ENCODE measurements at places on chromosomes 16 and 17. TPM values are rescaled to one million over a fixed set of nuclear protein-coding genes. Genes with fewer than 3 reads are reported as not detected.

- DNase-seq, result peak; percentile 78
Observed at GRCh38 chr16:11609474-11610120, 22.9 kb upstream of the LITAF start.

GRCh38 chr17:54261465-54261864 is 438.7 kb downstream of the KIF2B start:
- DNase-seq, result no peak

- DNase-seq, result no peak
Observed at GRCh38 chr17:68246271-68247028, 1.4 kb upstream of the AMZ2 start.

Gene ASGR1
- 6.1 TPM for polyA plus RNA-seq

- DNase-seq, result no peak
Observed at GRCh38 chr16:19607616-19608280, 52.2 kb downstream of the VPS35L start.

DNA sequence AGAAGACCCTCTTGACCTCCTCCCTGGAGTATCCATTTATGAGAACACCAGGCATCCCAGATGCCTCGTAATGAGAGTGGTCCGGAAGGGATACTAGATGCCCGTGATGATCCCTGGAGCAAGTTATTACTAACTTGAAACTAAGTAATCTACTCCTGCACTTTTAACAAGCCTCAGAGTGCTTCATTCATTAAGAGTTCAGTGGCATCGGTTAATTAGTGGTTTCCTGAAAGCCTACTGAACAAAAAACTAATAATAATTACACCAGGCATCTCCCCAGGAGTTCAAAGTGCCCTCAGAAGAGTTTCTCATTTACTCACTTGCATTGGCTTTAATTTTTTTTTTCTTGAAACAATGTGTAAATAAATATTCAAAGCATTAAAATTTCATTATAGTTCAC is 22.2 kb downstream of the ZNF75A start:
- DNase-seq, result no peak

GRCh38 chr17:61247439-61247838 is 152.2 kb upstream of the TBX2 start:
- no peak for DNase-seq

DNA sequence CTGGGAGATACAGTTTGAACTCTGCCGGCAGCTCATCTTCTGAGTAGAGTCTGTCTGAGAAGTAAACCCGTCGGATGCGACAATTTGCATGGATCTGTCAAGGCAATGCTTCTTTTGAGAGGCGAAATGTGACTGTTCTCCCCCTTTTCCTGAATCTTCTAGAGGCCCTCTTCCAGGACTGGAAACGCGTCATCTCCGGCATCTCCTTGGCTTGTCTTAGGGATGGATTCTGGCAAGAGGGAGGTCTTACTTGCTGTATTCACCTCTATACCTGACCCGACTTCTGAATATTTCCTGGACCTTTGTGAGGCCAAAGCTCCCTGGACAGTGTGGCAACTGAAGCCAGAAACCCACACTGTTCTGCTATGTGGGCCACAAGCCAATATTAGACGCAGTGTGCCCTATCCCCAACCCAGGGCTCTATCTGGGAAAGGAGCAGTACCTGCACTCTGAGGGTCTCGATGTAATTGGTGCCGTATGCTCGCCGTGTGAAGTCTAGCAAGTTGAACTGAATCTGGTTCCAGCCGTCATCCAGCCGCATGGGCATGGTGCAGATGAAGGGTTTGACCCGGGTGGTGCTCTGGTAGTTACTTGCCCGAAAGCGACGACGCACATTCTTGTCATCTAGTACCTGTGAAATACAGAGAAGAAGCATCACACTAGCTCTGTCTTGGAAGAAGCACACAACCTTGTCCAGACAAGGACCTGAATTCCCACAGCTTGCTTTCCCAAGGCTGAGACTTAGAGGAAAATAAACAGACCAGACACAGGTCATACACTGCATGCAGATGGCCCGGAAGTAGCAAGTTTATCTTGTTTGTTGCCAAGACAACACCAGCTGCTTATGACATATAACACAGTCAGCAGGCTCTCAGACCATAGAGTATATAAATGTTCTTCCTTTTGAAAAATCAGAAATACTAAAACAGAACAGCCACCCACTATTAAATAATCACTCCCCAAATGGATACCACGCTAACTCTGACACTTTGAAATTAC is 14.1 kb downstream of the CFAP20 start:
- no peak for DNase-seq

- no peak for DNase-seq
Observed at GRCh38 chr17:7747635-7748071, 30.1 kb downstream of the DNAH2 start.

Gene KRTAP29-1
- not detected for polyA plus RNA-seq

DNA sequence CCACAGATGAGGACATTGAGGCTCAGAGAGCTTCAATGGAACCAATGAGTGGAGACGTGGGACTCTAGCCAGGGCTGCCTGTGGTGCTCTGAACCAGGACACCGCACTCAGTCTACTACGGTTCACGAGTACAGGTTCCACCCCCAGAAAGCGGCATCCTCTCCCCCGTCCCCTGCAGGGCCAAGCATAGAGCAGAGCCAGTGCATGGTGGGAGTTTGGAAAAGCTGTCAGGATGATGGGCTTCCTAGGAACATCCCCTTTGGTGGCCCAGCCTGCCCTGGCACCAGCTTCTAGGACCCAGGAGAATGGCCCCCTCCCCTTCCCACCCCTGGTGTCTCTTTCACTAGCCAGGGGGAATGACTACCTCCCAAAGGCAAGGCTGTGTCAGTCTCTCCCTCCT is 8.4 kb downstream of the ZNF319 start:
- DNase-seq, result no peak

Gene CDK3
- 19.0 TPM for polyA plus RNA-seq

GRCh38 chr17:10229181-10229580 is 30.8 kb upstream of the GAS7 start:
- DNase-seq, result no peak

- no peak for DNase-seq
Observed at GRCh38 chr17:76493505-76494167, 7.6 kb downstream of the RHBDF2 start.

GRCh38 chr16:4136229-4136813 is 20.1 kb upstream of the ADCY9 start:
- no peak for DNase-seq

GRCh38 chr17:70158180-70158579 is 11.2 kb upstream of the KCNJ2 start:
- no peak for DNase-seq

Gene C17orf50
- polyA plus RNA-seq, result not detected

Gene HOXB1
- polyA plus RNA-seq, result 0.38 TPM

- DNase-seq, result no peak
Observed at GRCh38 chr16:16022683-16023064, 73.3 kb downstream of the ABCC1 start.

GRCh38 chr17:34981538-34982241 is 1.4 kb downstream of the LIG3 start:
- DNase-seq, result peak; percentile 15

- DNase-seq, result no peak
Observed at GRCh38 chr17:37291351-37291750, 84.4 kb upstream of the C17orf78 start.

DNA sequence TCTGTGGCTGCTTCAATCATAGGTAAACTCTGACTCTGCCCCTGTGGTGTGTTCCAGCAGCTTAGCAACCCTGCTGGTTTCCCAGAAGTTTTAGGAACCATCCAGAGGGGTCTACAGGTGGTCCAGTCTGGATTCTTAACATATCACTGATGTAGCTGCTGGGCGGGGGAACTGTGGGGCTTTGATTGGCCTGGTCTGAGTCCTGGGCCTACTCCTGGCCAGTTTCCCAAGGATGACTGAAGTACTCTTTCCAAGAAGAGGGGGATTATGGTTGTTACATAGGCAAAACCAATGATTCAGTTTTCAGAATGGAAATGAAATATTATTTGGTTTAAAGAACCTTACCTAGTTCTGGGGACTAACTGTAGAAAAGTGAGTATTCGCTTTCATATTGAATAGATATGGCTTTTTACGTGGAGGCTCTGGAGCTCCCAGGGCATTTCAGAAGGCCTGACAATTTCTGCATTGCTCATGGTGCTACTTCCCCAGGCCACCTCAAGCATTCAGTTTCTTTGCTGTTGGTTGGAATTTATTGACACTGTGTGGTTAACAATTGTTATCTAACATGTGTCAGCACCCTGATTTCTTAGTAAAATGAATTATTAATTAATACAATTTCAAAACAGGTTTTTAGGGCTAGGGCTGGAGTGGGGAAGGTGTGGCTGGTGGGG is 38.4 kb downstream of the EPN2 start:
- no peak for DNase-seq

DNA sequence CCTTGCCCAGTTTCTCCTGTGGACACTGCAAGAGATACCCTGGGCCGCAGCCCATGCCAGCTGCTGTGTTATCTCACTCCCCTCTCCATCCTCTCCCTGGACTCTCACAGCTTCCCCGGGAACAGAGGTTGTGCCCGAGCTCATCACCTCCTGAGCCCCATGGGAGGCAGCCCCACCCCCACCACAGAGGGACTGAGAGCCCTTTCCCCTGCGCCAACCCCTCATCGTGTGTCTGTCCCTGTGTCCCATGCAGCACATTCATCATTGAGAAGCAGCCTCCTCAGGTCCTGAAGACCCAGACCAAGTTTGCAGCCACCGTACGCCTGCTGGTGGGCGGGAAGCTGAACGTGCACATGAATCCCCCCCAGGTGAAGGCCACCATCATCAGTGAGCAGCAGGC is 12.7 kb downstream of the STAT5A start:
- no peak for DNase-seq

GRCh38 chr16:67451704-67452435 is 20.9 kb downstream of the HSD11B2 start:
- DNase-seq, result no peak

DNA sequence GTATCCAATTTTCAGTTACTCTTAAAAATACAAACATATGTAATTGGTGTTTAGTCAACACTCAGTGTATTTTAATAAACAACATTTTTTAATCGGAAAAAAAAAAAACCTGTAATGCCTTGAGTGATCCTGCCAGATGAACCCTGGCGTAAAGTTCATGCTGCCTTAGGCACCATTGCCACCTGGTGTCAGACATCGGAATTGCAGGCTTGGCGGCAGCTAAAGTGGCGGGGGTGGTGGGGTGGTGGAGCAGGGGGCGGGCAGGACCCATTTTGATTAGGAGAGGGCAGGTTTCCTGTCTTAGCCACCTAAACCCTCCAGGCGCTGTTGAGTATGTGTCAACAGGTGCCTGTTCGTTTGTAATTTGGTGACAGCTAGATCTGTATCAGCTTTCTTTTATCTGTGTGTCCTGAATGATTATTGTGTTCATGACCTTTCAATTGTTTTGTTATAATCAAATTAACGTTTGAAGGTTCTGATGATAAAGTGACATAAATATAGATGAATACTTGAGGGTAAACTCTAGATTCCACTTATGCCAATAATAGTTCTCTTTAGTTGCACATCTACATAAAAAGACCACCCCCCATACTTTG is 588.7 kb downstream of the CDH13 start:
- no peak for DNase-seq

- no peak for DNase-seq
Observed at GRCh38 chr16:65744401-65744800, 622.1 kb upstream of the CDH5 start.

Gene KLHL10
- polyA plus RNA-seq, result 0.50 TPM

DNA sequence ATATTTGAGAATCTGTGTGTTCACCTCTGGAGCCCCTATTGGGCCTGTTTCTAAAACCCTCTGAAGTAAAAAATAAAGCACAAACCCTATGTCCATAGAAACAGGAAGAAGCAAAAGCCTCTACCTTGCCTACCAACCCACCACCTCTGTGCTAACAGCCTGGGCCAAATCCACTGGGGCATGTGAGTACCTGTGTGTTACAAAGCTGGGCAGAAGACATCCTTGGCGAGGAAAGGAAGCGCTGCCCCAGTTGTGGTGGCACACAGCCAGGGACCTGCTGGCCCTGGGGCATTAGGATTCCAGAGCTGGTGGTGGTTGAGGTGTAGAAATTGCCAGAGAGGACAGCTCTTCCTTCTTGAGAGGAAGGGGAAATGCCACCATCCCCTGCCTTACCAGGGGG is 30.0 kb downstream of the MYO18A start:
- DNase-seq, result no peak

Gene CACNG1
- not detected for polyA plus RNA-seq

DNA sequence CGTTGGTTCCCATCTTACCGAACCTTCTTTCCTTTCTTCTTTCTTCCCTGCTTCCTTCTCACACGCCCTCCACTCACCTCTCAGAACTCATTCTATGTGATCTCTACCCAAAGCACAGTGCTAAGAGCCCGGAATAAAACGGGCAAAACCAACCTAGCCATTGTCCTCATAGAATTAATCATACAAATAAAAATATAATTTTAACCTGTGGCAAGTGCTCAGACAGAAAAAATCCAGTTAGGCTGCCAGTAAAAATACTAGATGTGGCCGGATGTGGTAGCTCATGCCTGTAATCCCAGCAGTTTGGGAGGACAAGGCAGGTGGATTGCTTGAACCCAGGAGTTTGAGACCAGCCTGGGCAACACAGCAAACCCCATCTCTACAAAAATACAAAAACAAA is 27.0 kb downstream of the BMERB1 start:
- DNase-seq, result no peak

All from left kidney (tissue), 8 donors.